ENCODE measurements at places on chromosomes 2 and 18.

GRCh38 chr18:73621091-73621490 is 526.5 kb downstream of the FBXO15 start:
- DNase-seq: no peak

- no peak for DNase-seq
Observed at GRCh38 chr2:241282555-241282954, 32.9 kb downstream of the HDLBP start.

GRCh38 chr2:37507703-37508102 is 163.3 kb downstream of the QPCT start:
- no peak for DNase-seq

- no peak for DNase-seq
Observed at GRCh38 chr2:120780402-120780801, 44.7 kb downstream of the GLI2 start.

GRCh38 chr2:2623939-2624338 is 292.9 kb upstream of the MYT1L start:
- DNase-seq: no peak
